Activated CD8-positive, alpha-beta T cell treated with anti-CD3 and anti-CD28 coated beads, Interleukin-2, amount 10 ng/mL, durations not matched to agents 7 days and 5 days (primary cell): ENCODE measurements at places on chromosomes 13 and 19.

DNA sequence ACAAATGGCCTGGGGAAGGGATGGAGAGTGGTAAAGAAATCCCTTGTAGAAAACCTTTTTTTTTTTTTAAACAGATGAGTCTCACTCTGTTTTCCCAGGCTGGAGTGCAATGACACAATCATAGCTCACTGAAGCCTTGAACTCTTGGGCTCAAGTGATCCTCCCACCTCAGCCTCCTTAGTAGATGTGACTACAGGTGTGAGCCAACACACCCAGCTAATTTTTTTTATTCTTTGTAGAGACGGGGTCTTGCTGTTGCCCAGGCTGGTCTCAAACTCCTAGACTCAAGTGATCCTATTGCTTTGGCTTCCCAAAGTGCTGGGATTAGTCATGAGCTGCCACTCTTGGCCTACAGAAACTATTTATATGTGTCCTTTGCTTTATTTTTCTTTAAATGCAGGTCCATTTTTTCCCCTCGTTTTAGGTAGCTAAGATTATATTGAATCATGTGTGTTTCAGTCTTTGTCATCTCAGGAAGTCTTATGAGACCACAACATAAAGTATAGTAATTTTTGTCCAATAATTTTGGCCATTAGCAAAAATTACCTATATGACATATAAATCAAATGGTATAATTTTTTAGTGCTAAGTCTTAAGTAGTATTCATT lies 10.5 kb downstream of the LPAR6 start:
- no peak for DNase-seq
- H3K27me3 ChIP-seq = no peaks in the 10 kb centered on the region
- H3K4me1 ChIP-seq = peaks cover 71% of the 10 kb centered on the region
- peak overlapping the region; percentile 52 for H3K4me3 ChIP-seq

DNA sequence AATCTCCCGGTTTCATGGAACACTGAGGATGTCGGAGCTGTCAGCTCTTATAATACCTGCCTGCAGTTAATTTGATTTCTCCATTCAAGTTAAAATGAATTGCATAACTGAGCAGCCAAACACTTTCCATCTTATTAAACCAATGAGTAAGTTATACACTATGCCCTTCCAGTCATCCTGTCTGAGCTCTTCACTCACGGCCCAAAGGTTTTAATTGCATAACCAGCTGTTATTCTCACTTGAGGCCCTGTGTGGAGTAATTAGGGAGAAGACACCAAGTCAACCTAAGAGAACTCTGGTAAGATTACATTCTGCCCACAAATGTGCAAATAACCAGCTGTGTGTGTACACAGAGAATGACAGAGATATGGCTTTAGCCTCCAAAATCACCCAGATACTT lies 303.5 kb downstream of the TBC1D4 start:
- H3K27me3 ChIP-seq = no peaks in the 10 kb centered on the region
- H3K27ac ChIP-seq = no peak overlapping the region
- no peak for DNase-seq

DNA sequence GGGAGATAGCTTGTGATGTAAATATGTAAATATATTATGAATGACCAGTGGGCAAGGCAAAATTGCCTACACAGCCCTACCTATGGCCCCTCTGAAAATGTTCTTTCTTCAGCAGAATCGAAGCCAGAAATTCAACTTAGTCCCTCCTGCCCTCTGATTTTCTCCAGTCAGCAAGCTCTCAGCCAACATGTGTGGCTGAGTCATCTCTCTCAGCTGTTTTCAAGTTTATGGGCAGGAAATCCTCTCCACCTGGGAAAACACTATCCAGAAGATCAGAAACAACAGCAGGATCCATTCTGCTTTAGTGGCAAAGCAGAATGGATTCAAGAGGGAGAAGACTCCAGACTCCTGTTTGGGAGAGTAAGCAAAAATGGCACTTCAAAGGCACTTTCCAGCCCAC lies 8.9 kb upstream of the ZNF527 start:
- no peaks in the 10 kb centered on the region for H3K27me3 ChIP-seq
- peaks cover 78% of the 10 kb centered on the region for H3K36me3 ChIP-seq
- no peaks in the 10 kb centered on the region for H3K4me1 ChIP-seq

GRCh38 chr19:45076029-45076850 lies at the start of gene ZNF296:
Gene ZNF296 (minus strand): TSS chr19:45076478. CDS start chr19:45076373, 105 bp downstream.
- DNase-seq = peak; percentile 87
- peaks cover 17% of the 10 kb centered on the region for H3K36me3 ChIP-seq
- H3K27ac ChIP-seq = peak within 1 kb of the TSS; percentile 86
- peaks cover 46% of the 10 kb centered on the region for H3K4me1 ChIP-seq
- no peaks in the 10 kb centered on the region for H3K27me3 ChIP-seq
- H3K4me3 ChIP-seq = peak within 1 kb of the TSS; percentile 85

DNA sequence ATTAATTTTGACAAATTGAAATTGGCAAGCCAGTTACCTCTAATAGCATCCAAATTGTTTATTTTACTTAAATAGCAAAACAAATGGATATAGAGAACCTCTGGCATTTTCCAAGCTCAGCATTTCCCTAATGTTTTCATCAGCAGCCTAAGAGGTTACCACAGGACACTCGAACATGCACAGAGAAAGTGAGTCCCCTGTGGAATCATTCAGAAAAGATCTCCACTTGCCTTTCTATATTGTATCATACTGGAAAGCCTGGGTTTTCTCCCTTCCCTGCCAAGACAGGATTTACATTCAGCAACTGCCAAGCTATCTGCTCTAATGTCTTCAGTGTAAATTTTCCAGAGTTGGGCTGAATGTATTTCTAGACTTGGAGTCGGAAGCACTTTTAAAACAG lies 188.9 kb downstream of the KCTD12 start:
- H3K4me3 ChIP-seq = no peak overlapping the region
- H3K27ac ChIP-seq = no peak overlapping the region
- no peak for DNase-seq
- H3K36me3 ChIP-seq = no peaks in the 10 kb centered on the region

GRCh38 chr19:9078651-9079050 lies 8.2 kb upstream of the OR1M1 start:
- no peak overlapping the region for H3K27ac ChIP-seq
- no peak overlapping the region for H3K4me3 ChIP-seq
- H3K27me3 ChIP-seq = no peaks in the 10 kb centered on the region
- no peaks in the 10 kb centered on the region for H3K36me3 ChIP-seq
- DNase-seq = no peak

GRCh38 chr19:40704491-40705361 lies 12.0 kb downstream of the COQ8B start:
- H3K27ac ChIP-seq = no peak overlapping the region
- H3K36me3 ChIP-seq = peaks cover 29% of the 10 kb centered on the region
- no peaks in the 10 kb centered on the region for H3K4me1 ChIP-seq
- DNase-seq = no peak
- no peak overlapping the region for H3K4me3 ChIP-seq

GRCh38 chr13:106464076-106464475 lies 71.4 kb downstream of the EFNB2 start:
- no peak overlapping the region for H3K4me3 ChIP-seq
- no peaks in the 10 kb centered on the region for H3K36me3 ChIP-seq
- no peaks in the 10 kb centered on the region for H3K4me1 ChIP-seq
- no peak overlapping the region for H3K27ac ChIP-seq
- DNase-seq = no peak
- H3K27me3 ChIP-seq = no peaks in the 10 kb centered on the region

DNA sequence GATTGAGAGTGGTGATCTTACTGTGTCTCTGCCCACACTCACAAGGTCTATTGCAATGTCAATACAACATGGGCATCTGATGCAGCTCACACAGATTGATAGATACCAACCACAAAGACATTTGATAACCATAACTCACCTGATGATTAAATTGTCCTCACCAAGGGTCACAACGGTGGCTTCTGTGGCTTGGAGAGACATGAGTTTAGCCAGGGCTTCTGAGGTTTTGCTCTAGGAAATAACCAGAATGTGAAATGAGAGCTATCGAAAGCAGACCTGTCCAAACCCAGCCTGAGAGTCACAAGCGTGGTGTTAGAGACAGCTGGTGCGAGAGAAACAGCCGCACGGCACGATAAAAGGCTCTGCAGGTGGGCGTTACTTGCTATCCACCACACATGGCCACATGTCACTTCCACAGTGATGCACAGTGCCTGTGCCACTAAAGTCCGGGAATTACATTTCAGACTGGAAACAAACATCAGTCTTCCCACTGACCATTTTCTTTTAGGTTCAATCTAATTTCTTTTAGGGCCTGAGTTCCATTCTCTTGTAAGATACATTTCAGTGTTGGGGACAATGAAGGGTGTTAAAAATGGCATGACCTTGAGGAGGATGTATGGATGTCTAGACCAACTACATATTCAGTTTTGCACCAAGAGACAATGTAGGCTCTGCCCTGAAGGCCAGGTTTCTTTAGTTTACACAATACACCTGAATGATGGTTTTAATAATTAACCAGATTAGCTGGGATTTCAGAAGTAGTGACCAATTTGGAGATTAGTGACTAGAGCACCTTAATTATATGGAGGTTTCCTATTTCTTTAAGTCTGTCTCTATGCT lies 53.7 kb downstream of the ATP7B start:
- H3K36me3 ChIP-seq = no peaks in the 10 kb centered on the region
- H3K4me1 ChIP-seq = peaks cover 50% of the 10 kb centered on the region
- no peak overlapping the region for H3K27ac ChIP-seq
- H3K4me3 ChIP-seq = no peak overlapping the region
- DNase-seq = no peak
- H3K27me3 ChIP-seq = no peaks in the 10 kb centered on the region

- H3K36me3 ChIP-seq = no peaks in the 10 kb centered on the region
- no peaks in the 10 kb centered on the region for H3K4me1 ChIP-seq
- H3K27me3 ChIP-seq = peaks cover 20% of the 10 kb centered on the region
- no peak overlapping the region for H3K27ac ChIP-seq
These were observed 8.5 kb downstream of the IFNL2 start for GRCh38 chr19:39276740-39277139.

GRCh38 chr13:27036236-27036981 lies 135.2 kb downstream of the USP12 start:
- DNase-seq = no peak
- no peaks in the 10 kb centered on the region for H3K36me3 ChIP-seq
- H3K4me1 ChIP-seq = peaks cover 8% of the 10 kb centered on the region
- no peak overlapping the region for H3K4me3 ChIP-seq
- no peak overlapping the region for H3K27ac ChIP-seq

DNA sequence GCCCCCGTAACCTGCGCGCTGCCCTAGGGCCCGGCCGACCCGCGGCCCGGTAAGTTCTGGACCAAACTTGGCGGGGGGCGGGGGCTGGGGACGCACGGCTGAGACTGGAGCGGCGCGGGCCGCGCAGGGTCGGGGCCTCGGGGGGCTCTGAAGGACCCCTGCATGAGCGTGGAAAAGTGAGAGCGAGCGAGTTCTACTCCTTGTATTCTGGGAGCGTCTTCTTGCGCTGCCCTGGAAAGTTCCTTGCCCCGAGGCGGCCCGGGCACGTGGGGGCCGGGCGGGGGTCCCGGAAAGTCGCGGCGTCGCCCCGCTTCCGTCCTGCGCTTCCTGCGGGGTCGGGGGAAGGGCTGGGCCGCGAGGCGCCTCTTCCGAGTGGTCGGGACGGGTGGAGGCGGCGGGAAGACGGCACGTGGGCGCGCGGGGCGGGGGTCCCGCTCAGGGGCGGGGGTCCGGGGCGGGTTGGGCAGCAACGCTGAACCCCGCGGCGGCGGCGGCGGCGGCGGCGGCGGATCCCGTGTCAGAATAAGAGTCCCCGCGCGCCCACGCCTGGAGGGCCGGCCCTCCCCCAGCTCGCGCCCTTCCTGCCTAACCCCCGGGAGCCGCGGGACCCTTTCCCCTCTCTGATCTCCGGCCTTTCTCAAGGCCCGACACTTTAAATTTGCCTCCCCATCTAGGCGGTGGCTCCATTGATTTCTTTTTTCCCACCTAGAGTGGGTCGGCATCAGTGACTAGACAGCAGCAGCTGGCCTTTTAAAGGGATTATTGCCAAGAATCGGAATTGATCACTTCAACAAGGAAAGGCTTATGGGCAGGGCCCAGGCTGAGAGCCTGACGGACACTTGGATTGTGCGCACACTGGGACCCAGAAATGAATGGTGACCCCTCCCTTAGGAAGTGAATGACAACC lies 749 bp downstream of the GATAD2A start:
- peak overlapping the region; percentile 93 for H3K27ac ChIP-seq
- H3K36me3 ChIP-seq = peaks cover 29% of the 10 kb centered on the region
- H3K4me1 ChIP-seq = peaks cover 72% of the 10 kb centered on the region
- peak; percentile 56 for DNase-seq
- peak overlapping the region; percentile 98 for H3K4me3 ChIP-seq

DNA sequence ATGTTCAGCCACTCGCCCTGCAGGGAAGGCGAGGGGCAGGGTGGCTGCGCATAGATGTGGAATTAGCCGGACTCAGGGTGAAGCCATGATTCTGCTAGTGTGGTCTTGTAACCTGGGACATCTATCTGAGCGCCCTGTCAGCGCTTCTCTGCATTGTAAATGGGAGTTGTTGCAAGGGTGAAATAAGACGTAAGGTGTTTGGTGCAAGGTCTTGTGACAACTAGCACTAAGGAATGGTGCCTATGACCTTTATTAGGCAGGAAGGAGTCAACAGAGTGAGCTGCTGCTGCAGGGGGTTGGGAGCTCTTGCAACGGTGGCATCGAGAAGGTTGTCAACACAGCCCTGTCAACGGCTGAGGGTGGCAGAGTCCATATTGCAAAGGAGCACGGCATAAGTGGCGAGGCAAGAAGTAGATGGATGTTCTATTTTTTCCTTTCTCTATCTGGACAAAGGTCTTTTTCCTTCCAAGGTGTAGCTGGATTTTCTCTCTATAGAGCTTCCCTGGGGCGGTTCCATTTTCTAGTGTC lies 49.3 kb downstream of the IRS2 start:
- H3K36me3 ChIP-seq = no peaks in the 10 kb centered on the region
- peaks cover 11% of the 10 kb centered on the region for H3K4me1 ChIP-seq
- peaks cover 17% of the 10 kb centered on the region for H3K27me3 ChIP-seq

- peak; percentile 85 for DNase-seq
- no peaks in the 10 kb centered on the region for H3K36me3 ChIP-seq
- H3K4me3 ChIP-seq = peak overlapping the region; percentile 78
- peaks cover 18% of the 10 kb centered on the region for H3K4me1 ChIP-seq
- H3K27me3 ChIP-seq = no peaks in the 10 kb centered on the region
- peak overlapping the region; percentile 21 for H3K27ac ChIP-seq
These were observed 990 bp downstream of the LMTK3 start for GRCh38 chr19:48510421-48511268.

DNA sequence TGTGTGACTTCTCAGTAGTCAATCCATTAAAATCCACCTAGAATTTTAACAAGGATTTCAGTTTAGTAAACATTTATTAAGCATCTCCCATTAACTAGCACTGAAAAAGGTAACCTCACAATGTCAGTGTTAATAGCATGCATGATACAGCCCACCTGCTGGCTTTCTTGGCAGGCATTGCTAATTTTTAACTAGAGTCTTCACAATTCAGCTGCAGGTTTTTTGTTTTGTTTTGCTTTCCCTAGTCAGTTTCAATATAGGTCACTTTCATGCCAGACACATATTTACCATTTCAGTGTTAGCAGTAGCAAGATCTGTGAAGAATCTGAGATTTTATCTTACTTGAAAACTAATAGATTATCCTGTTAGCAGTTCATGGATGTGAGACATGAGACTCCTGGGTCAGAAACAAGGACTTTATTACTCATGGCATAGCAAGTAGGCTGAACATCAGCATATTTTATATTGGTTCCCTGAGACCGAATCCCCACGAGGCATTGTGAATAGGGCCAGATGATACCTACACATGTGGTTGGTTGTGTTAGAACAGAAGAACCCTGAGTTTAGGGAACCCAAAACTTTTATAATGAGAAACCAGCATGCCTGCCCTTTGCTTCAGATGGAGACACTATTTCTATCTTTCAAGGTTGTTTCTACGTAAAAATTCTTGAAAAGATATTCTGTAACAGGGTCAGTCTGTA lies 198.0 kb upstream of the HTR2A start:
- H3K36me3 ChIP-seq = no peaks in the 10 kb centered on the region
- no peak overlapping the region for H3K27ac ChIP-seq
- H3K27me3 ChIP-seq = no peaks in the 10 kb centered on the region
- no peak for DNase-seq

- H3K27ac ChIP-seq = no peak overlapping the region
- DNase-seq = no peak
- no peaks in the 10 kb centered on the region for H3K36me3 ChIP-seq
- H3K4me3 ChIP-seq = no peak overlapping the region
- no peaks in the 10 kb centered on the region for H3K27me3 ChIP-seq
These were observed 94.3 kb downstream of the ERCC5 start for GRCh38 chr13:102940143-102940542.
